Activated gamma-delta T cell treated with anti-CD3 and anti-CD28 coated beads, Interleukin-2, amount 50 U/mL, for 16 hours (primary cell): ENCODE measurements at places on chromosomes 12 and 14.
A peak's percentile ranks its signal among the peaks of the same experiment; 100 is the strongest.

GRCh38 chr12:22687361-22688076 lies 62.5 kb downstream of the ETNK1 start:
- no peak for DNase-seq

GRCh38 chr12:132052196-132052932 lies 91.8 kb downstream of the DDX51 start:
- DNase-seq = no peak

GRCh38 chr12:113831016-113831415 lies 135.1 kb downstream of the RBM19 start:
- no peak for DNase-seq

DNA sequence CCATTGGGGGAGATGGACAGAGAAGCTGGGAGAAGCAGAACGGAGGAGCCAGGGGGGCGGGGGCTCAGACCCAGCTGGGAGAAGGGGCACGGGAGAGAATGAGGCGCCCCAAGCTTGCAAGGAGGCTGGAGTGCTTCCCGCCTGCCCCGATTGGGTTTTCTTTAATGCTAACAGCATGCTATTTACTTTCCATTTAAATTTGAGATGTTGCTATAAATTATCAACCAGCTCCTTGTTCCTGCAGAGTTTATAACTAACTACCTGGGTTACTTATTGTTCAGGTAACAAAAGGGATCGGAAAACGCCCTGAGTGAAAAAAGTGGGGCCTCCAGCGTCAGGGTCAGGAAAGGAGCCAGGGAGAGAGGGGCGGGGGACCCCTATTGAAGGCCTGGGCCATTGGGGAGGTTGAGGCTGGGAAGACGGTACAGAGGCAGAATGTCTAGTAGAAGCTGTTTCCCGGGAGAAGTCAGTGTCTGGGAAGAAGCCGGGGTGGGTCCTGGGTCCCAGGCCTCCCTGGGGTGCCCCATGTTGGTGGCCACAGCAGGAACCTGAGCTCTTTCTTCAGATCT lies 2.5 kb downstream of the HNF1A start:
- DNase-seq = no peak

GRCh38 chr14:49919825-49920659 lies 27.2 kb downstream of the ARF6 start:
- DNase-seq = no peak

DNA sequence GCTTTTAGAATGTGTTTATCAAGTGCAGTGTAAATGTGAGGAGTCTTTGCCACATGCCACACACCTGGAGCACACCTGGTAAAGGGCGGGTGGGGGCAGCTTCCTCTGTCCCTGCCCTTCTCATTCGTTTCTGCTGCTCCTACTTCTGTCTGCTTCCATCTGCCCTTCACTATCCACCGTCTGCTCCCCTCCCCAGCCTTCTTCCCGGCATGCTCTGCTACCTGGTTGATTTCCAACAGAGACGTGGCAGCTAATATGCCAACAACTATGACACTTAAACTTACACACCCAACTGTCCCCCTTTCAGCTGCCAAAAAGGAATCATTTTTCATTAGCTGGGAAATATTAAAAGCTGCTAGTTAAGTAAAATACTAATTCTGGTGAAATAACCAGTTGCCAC lies 9.1 kb upstream of the CARMIL3 start:
- DNase-seq = no peak

DNA sequence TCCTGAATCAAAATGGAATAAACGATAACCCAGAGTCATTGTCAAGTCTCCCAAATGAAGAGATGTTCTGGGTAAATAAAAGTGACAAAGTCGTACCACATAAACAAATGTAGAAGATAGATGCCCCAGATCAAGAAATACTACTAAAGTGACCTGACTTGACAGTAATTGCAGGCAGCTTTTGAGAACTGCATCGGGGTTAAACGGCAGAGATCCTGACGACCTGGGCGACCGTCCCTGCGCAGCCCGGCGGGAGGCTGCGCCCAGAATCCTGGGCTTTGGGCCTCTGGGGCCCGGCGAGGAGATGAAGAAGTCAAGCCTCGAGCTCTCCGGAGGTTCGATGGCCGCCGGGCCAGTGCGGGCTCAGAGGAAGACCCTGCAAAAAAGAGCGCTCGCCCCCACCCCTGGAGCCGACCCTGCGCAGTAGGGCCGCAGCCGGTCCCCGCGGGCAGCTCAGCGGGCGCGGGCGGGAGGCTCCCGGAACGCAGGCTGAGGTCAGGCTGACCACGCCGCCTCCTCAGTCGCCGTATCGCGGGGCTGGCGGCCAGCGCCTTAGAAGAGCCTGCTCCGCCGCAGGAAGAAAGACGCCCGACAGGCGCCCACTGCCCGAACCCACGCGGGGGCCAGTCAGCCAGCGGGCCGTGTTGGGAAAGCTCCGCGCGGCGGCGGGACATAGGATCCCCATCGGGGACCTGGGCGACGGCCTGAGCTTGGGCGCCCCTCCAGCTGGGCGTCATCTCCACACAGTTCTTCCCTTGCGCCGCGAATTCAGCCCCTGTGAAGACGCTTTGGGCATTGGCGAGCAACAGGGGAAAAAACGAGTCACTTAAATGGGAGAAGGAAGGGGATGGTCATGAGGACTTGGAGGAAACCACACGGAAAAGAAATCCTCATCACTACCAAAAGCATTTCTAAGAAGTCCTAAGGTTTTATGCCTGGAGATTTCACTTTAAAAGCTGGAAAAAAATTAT lies 16.0 kb downstream of the NKX2-1 start:
- DNase-seq = no peak

- DNase-seq = no peak
Observed at GRCh38 chr12:113214895-113215400, 6.3 kb upstream of the TPCN1 start.

DNA sequence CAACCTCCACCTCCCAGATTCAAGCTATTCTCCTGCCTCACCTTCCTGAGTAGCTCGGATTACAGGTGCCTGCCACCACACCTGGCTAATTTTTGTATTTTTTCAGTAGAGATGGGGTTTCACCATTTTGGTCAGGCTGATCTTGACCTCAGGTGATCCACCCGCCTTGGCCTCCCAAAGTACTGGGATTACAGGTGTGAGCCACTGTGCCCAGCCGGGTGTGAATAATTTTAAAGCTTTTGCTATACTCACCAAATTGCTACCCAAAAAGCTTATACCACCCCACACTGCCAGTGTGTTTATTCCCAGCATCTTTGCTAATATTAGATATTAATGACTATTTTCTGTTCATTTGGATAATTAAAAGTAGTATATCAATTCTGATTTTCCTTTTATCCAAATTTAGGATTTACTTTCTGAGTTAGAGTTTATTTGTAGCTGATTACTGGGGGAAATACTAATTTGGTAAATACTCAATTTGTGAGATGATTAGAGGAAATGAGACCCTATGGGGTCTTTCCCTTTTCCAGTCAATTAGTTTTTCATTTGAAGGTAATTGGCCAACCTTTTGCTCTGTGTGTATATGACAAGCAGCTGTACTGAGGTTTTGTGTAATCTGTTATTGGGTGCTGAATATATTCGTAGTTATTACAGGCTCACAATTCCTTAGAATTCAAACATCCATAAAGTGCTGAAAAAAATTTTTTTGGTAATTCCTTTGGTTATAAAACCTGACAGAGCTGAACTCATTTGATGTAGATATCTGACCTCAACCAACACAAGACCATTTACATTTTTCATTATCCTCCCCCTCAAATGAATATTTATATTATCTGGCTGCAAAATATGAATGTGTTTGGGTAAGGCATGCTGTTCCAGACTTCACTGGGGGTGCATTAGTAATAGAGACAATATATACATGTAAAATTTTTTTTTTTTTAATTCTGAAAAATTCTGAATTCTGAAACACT lies 73.6 kb downstream of the ANO6 start:
- DNase-seq = no peak

- DNase-seq = no peak
Observed at GRCh38 chr14:61491224-61491623, 169.8 kb downstream of the PRKCH start.

- no peak for DNase-seq
Observed at GRCh38 chr14:36438883-36439282, 81.1 kb downstream of the NKX2-1 start.

DNA sequence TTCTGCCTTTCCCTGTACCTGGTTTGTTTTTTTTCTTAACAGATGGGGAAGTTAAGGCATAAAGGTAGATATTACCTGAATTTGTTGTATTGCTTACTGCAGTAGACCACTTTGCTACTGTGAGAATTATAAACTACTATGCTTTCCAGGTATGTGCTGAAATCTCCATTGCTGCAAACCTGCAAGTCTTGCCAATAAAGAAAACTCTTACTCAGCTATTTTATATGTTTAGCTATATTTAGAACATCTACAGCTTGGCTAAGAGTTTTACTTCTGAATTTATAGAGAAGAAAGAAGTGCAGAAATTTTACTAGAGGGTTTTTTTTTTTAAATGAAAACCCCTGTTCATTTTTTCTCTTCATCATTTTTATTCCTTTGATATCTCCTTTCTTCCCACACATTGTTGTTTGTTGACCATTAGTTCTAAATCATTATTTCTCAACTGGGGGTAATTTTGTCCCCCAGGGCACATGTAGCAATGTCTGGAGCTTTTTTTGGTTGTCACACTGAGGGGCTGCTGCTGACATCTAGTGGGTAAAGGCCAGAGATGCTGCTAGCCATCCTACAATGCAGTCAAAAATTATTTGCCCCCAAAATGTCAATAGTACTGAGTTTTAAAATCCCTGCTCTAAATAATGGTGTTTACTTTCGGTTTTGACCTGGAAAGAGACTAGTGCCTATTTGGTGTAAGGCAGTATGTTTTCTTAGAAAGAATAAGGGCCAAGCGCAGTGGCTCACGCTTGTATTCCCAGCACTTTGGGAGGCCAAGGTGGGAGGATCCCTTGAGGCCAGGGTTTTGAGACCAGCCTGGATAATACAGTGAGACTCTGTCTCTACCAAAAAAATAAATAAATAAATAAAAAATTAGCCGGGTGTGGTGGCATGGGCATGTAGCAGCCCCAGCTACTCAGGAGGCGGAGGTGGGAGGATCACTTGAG lies 48.6 kb downstream of the PCNX1 start:
- peak; percentile 25 for DNase-seq

DNA sequence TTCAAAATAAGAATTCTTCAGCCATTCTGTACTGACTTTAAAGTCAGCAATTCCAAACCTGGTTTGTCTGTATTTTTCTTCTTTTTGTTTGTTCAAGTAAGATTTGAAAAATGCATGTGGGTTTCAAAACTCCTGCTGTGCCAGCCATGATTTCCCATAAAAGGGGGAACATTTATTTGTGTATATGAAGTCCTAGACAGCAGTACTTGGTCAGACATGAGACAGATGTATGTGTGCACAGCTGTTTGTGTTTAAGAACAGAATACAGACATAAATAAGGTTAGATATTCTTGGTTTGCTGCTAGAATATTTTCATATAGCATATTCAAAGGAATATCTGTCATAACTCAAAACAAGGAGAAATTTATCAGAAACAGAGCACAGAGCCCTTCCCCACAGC lies 236.0 kb downstream of the ADAMTS20 start:
- no peak for DNase-seq

GRCh38 chr14:53493320-53493719 lies 340.2 kb upstream of the DDHD1 start:
- DNase-seq = no peak
